CMK (cell line): ENCODE measurements at places on chromosomes 1 and 21.

GRCh38 chr1:201229771-201230635 lies 39.4 kb downstream of the IGFN1 start:
- DNase-seq, result no peak

GRCh38 chr1:150006881-150007421 lies 3.6 kb downstream of the OTUD7B start:
- no peak for DNase-seq

DNA sequence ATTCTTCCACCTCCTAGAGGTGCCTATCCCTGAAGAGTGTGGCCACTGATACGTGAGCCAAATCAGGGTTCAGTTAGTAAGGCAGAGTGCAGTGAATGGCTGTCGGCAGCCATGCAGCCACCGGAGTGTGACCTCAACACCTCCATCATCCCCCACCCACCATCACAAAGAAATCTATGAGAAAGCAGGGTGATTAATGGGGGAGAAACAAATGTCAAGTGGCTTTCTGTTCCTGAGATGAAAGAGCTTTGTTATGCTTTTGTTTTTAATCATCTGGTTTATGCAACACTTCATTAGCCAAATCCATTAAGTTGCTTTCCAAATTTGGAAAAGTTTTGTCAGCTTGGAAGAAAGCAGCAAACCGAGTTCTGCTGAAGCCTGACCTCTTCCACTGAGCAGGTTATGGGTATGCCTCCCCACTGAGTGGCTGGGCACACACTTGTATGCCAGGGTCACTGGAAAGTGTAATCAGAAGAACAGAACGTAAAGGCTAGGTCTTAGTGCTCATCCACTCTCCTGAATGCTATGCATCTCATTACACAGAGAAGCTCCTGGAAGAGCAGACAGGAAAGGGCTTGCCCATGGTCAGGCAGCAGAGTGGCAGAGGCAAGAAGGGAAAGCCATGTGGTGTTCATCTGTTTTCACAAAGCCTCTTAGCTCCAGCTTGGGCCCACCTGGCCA lies 57.1 kb upstream of the ATP1B1 start:
- no peak for DNase-seq

- DNase-seq, result no peak
Measured at GRCh38 chr1:208120431-208120790, 123.8 kb downstream of the PLXNA2 start.

DNA sequence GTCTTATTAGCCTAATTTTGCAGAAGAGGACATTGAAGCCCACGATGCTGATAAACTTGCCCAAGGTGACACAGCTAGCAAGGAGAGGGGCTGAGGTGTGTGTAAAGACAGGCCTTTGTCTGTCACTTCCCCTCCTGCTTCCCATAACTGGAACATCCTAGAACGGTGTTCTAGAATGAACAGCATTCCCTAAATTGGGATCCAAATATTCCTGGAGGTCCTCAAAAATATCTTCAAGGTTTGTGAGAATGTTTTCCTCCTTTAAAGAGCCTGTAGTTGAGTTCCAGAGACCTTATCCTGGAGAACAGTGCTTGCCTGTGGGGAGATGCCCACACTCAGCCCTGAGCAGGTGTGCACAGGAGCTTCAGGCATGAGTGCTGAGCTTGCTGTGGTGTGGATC lies 41.5 kb upstream of the SAMD13 start:
- no peak for DNase-seq

DNA sequence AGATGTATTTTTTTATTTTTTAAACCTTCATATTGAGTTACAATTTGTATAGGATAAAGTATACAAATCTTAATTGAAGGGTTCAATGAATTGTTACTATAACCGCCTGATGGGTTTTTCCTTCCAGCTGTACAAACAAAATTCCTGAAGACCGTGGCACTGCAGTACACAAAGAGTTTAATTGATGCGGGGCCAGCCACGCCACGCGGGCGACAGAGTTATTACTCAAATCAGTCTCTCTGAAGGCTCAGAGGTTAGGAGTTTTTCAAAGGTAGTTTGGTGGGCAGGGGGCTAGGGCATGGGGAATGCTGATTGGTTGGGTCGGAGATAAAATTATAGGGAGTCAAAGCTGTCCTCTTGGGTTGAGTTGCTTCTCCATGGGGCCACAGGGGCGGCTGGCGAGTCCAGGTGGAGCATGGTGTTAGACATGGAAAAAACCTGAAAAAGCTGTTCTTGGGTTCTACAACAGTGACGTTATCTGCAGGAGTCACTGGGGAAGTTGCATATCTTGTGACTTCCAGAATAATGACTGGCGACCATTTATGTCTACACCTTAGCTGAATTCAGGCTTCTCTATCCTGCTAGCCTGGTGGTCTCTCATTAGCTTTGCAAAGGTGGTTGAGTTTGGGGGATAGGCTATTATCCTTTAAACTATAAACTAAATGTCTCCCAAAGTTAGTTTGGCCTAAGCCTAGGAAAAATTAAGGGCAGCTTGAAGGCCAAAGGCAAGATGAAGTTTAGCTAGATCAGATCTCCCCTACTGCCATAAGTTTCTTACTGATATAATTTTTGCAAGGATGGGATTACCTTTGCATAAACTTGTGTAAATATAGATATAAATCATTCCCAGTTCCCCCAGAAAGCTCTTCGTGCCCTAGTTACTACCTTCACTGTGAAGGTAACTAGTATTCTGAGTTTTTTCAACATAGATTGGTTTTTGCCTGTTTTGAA lies 13.0 kb upstream of the TMEM9 start:
- no peak for DNase-seq

DNA sequence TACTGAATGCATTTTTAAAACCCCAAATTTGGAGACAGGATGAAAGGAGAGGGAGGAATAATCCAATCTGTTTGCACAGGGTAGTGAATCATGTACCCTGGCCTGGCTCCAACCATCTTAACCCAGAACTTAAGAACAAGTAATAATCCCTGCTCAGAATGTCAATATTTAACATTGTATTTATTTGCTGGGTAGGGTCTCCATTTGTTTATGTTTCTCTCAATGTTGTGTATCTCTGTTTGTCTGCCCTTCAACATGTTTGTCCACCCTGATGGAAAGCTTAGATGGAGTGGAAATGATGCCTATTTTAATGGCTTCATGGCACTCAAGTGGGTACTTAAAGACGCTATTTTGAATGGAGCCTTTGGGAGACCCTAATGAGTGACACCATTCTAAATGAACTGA lies 54.4 kb upstream of the CDC42BPA start:
- no peak for DNase-seq

GRCh38 chr1:30508611-30509010 lies 214.8 kb downstream of the MATN1 start:
- DNase-seq, result no peak

DNA sequence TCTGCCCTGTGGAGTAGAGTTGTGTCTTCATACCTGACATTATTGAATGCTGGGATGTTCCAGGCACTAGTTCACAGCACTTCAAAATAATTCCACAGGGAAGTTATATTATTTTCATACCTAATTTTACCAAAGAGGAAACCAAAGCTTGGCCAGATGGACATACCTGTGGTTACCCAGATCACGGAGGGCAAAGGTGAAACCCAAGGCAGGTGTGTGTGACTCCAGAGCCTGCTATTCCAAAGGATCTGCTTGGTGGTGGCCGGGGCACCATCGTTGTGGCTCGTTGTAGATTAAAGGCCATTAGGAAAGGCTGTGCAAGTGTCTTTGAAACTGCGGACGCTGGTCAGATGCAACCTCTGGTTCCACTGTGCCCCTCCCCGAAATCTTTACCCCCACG lies 108.6 kb downstream of the ZBTB18 start:
- no peak for DNase-seq

- no peak for DNase-seq
Measured at GRCh38 chr1:218478336-218478735, 133.2 kb downstream of the TGFB2 start.

DNA sequence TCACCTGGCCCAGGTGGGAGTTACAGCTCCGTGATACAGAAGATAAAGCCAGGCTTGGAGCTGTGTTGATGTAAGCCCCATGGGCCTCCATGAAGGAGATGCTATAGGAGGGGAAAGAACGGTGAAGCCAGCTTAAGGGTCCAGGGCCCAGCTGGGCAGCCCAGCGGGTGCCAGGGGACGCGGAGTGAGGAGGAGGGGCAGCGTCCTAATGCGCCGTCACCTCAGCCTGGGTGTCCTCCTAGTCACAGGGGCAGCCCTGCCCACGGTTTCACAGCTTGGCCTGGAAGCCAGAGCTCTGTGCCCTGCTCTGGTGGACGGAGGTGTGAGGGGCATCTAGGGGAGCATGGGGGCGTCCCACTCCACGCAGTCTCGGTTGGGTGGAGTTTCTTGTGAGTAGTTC lies 52.7 kb upstream of the TTC34 start:
- DNase-seq, result no peak

- DNase-seq, result no peak
Measured at GRCh38 chr1:152191260-152191659, 32.2 kb upstream of the RPTN start.

DNA sequence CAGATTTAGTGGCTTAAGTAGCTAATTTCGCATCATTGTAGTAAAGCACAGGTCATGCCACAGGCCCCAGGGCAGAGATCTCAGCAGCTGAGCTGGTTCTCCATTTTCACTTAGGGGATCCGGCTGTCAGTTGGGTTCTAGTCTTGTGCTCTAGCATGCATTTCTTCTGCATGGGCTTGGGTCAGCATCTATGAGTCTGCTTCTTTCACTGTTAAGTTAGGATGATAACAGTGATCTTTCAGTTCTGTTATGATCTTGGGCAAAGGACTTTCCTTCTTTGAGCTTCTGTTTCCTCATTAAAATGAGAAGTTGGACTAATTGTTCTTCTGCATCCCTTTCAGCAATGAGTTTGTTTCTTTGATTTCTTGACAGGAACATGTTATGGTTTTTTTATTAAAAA lies 123.6 kb upstream of the DNAH14 start:
- no peak for DNase-seq

- DNase-seq, result no peak
Measured at GRCh38 chr1:218494449-218494852, 149.3 kb downstream of the TGFB2 start.

- no peak for DNase-seq
Measured at GRCh38 chr1:176790786-176791185, 327.8 kb downstream of the PAPPA2 start.

DNA sequence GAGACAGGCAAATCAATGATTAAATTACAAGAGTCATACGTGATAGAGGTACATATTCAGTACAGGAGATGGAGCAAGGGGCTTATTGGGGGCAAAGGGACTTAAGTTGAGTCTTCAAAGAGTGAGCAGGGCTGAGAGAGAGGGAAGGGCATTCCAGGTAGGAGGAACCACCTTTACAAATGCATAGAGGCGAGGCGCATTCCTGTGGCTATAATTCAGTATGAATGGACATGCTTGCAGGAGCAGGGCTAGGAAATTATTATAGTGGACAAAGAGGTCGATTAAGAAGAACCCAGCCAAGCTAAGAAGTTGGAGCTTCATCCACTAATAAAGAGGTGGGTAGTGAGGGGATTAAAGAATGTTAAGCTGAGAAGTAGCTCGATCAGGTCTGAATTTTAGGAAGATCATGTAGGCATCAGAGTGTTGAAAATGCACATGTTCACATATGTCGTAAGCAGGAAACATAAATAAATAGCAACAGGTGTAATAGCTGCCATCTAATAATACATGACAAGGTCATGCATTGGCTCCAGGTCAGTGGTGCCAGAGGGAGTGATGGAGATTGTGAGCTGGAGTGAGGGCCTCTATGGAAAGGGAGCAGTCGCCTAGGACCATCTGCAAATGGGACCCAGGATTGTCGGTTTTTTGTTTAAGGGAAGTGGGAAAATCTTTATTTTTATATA lies 12.0 kb upstream of the HNRNPU start:
- no peak for DNase-seq

DNA sequence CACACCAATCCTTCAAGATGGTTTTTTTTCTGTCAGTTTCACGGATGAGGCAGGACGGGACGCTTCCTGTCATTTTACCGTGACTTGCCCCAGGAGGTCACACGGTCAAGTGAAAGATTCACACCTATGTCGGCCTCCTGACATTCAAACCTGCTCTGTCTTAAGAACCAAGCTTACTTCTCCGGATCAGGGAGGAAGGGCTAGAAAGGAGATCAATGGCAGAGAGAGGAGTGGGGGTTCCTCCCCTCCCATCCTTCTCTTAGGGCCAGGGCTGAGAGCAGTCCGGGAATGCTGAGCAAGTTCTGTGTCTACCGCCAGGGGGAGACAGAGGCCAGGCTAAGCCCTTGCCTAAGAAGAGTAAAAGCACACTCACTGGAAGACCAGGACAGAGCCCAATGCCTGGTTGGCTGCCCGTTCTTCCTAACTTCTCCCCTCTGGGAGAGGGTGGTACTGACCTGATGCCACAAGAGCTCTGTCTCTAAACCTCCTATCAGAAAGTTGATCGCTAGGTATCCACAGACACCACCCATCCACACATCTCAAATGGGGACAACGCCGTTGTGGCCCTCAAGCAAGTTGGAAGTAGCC lies 1.1 kb upstream of the PPM1J start:
- peak; percentile 85 for DNase-seq

DNA sequence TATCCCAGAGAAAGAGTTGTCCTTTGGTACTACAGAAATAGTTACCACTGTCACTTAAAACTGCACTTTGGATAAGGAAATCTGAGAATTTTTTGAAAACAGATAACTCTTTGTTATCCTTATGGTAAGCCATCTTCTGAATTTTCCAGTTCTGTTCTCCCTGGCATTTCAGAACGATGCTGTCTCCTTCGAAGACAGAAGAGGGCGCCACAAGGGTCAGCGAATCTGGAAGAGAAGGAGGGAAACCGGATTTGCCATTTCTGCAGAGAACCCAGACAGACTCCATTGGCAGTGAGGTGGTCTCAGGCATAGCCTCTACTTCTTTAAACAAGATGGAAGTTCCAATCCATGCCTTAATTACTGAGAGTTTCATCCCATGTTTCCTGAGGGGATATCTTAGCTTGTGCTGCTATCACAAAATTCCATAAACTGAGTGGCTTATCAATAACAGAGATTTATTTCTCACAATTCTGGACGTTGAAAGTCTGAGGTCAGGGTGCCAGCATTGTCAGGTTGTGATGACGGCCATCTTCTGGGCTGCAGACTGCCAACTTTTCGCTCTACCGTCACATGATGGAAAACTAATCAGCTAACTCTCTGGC lies 6.4 kb downstream of the FCRL2 start:
- no peak for DNase-seq

GRCh38 chr1:158946785-158947184 lies 15.4 kb downstream of the PYHIN1 start:
- DNase-seq, result no peak

DNA sequence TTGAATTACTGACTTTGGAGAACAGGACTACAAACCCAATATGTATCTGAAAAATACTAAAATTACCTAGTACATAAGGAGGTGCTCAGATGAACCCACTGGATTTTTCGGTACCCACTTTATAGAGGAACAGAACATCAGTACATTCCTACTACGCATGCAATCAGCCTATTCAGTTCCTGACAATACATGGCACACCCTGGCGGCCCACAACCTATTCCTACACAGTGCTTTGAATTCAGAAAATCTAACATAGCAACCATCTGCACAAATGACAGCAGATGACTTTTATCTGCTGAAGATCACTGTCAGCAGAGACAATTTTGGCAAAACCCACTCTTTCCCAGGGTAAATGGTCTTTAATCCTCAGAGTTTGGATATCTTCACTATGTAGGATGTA lies 257.1 kb upstream of the GREM2 start:
- DNase-seq, result no peak

- DNase-seq, result no peak
Measured at GRCh38 chr21:36816561-36817130, 117.7 kb downstream of the SIM2 start.

- DNase-seq, result no peak
Measured at GRCh38 chr1:212513586-212513985, 80.9 kb downstream of the NENF start.
